ENCODE measurements at places on chromosomes 4 and X.

DNA sequence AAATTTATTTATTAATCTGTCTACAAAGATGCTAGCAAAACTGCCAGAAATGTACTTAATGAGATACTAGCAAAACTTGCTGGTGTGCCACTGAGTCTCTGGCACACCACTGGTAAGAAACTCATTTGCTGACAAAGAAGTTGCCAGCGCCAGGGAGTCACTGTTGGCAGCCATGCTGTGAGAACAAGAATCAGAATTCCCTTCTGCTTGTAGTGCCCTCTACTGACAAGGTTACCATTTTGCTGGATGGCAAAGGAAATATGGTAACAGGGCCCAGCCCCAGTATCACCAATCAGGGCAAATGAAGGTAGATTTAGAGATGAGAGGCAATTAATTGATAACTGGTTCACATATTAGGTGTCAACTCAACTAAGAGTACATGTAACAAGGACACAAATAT, 750.1 kb upstream of the ADGRL3 start:
- DNase-seq: no peak

DNA sequence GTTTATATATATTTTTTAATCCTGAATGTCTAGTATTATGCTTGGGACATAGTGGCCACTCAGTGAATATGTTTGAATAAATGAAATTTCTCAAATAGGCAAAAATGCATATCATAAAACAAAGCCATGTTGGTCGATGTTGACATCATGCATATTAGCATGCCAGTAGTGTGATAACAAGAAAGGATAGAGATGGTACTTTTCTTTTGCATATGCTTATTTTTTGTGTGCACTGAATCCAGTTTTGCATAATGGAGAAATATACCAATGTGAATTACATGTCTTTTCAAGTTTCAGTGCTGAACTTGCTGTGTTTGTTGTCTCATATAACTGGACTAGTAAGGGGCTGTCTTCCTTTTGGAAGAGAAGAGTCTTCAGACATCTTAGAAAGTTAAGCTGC, 7.5 kb downstream of the CPE start:
- DNase-seq: no peak

DNA sequence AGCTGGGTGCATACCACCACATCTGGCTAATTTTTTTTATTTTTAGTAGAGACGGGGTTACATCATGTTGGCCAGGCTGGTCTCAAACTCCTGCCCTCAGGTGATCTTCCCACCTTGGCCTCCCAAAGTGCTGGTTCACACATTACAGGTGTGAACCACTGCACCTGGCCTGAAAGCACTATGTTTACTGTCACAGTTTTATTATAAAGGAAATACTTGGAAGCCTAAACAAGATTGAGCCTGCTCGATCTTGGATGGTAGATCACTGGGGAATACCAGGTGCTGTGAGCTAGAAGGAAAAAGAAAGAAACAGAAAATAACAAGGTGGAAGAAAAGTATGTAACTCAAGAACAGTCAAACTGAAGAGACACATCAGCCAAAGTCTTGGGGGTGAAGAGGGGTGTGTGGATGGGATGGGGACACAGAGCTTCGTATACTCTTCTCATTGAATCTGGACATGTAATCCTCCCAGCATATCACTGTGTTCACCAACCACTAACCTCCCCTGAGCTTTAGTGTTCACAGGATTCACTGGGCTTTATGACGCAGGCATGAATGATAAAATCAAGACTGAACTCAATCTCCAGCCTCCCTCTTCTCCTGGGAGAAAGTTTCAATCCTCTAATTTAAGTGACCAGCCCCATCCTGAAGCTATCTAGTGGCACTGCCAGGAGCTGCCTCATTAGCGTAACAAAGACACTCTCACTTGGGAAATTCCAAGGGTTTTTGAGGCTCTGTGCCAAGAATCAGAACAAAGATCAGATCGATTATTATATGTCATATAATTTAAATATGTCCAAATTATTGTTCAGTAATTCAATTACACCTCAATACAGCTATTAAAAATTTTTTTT, 40.9 kb downstream of the PDS5A start:
- DNase-seq: no peak

DNA sequence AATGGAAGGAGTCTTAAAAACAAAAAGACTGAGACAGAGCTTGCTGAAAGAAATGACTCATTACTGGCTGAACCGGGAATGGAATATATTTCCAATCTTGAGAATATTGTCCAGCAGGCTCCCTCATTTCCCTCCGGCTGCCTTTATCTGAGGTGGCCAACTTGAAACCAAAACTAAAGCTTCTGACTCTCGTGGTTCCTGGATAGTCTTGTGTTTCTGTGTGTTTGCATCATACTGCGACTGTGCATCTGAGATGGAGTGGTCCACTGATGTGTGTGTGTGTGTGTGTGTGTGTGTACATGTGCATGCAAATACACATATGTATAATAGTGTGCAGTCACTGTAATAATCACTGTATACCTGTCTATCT, 145.6 kb upstream of the SCML1 start:
- DNase-seq: peak; percentile 51

DNA sequence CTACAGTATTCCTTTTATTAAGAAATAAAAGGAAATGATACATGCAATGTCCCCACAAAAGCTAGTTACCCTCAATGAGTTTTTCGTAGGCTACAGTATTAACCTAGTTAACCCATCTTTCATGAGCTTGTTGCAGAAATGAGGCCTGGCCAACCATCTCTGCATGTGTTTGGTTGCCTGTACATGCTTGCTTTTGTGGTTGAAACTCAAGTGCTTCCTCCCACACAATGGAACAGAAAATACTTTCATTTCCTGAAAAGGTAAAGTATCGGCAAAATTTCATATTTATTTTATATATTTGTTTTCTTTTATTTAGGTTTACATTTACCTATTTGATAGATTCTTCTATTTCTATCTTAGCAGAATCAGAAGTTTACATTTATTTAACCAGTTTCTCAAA, 214.6 kb upstream of the FAM241A start:
- no peak for DNase-seq

DNA sequence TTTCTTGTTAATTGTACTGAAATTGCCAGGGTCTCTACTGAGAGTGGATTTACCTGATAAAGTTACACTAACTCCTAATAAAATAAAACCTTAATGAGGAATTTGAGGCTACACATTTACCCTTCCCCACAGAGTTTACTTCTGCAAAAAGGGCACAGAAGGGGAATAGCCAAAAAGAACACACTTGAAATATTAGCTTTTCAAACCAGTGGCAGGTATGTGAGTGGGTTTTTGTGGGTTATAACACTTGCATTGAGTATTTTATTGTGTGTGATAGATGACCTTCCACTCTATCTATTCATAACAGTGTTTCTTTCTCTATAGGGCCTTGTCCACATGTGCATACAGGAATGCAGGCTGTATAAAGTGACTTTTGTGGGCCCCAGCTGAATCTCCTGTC, 5.0 kb upstream of the GPR174 start:
- DNase-seq: no peak

DNA sequence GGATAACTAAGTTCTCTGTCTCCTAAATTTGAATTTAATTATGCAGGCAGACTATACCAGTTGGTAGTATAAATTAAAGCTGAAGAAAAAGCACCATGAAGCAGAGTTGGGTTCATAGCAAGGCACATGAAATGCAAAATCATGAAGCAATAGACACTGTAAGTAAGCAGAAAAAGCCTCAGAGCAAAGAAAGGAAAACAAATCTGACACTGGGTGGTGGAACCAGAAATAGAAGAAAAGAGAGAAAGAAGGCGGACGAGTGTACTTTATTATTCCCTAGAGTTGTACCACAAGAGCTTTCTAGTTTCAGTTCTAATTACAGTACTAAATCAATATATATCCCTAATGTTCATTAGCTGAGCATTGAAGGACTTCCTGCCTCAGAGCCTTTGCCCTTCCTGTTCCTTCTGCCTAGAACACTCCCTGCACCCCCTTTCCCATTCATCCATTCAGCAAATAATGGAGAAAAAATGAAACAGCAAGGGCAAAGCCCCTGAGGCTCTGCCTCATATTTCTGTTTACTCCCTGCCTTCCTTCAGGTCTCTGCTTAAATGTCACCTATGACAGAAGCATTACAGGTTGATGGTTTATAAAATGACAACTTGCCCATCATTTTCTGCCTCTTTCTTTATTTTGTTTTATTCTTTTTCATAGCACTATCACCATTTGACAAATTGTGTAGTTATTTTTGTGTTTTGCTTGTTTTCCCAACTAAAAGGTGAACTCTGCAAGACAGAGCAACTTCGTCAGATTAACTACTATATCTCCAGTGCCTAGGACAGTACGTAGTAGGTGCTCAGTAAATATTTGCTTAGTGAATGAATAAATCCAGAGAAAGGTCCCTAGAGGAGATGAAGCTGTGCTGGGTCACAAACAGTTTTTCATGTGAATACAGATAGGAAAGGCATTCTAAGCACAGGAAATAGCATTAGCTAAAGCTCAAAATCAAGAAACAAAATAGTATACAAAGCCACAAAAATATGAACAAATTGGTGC, 154.0 kb upstream of the RASGEF1B start:
- no peak for DNase-seq

- DNase-seq: no peak
These were observed 201.6 kb downstream of the TEX13A start for GRCh38 chrX:105018865-105019264.

DNA sequence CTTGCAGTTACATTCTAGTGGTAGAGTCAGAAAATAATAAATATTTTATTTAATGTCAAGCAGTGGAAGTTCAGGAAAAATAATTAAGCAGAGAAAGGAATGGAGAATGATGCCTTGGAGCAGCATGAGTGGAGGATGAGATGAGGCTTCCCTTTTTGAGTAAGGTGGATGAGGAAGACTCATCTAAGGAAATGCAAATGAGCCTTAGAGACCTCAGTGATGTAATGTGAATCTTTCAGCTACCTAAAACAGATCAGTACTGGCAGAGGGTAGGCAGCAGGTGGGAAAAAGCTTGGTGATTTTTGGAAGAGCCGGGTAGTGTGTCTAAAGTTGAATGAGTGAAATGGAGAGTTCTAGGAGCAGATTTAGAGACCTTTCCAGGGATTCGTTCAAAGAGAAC, 118.2 kb downstream of the GRID2 start:
- DNase-seq: no peak
